RPMI7951 (cell line): ENCODE measurements at places on chromosomes 1 and 21. TPM values are rescaled to one million over a fixed set of nuclear protein-coding genes. Genes with fewer than 3 reads are reported as not detected.

The PLA2G2C gene
- not detected in 2 replicates for total RNA-seq

The SLC25A34 gene
- total RNA-seq: 0.12 and 0.29 TPM in 2 replicates

The RCSD1 gene
- total RNA-seq: 0.12 and 0.59 TPM in 2 replicates

The OLIG1 gene
- not detected in 2 replicates for total RNA-seq

The OR14K1 gene
- total RNA-seq: not detected in 2 replicates

The NFASC gene
- 6.0 and 6.8 TPM in 2 replicates for total RNA-seq

The MLLT11 gene
- 16.8 and 20.5 TPM in 2 replicates for total RNA-seq

The TSPEAR gene
- not detected in 2 replicates for total RNA-seq

The GDAP2 gene
- total RNA-seq: 19.4 and 27.4 TPM in 2 replicates

The LCE1D gene
- not detected in 2 replicates for total RNA-seq

The GPR3 gene
- 4.5 and 6.4 TPM in 2 replicates for total RNA-seq

The FCN3 gene
- total RNA-seq: not detected in 2 replicates

The MMEL1 gene
- total RNA-seq: 2.8 TPM in 1 of 2 replicates, not detected in the other

The RAP1GAP gene
- 0.59 and 0.96 TPM in 2 replicates for total RNA-seq

The ADGRB2 gene
- 3.4 and 6.7 TPM in 2 replicates for total RNA-seq
